ENCODE measurements at places on chromosomes 16 and 17.

DNA sequence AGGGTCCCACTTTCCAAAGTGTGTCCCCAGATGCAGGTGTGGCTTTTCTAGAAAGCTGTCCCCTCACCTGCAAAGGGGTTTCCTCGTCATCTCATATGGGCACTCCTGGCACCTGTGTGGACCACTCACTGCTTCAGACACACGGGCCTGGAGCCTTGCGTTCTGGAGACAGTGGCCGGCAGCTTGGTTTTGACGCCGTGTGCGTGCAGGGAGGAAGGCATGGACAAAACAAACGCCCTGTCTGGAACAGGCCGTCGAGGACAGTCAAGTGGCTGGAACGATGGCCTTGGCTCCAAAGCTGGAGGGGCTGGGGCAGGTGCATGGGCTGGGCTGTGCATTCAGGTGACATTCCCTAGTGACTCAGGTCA is 13.0 kb upstream of the C16orf95 start:
- no peak for DNase-seq

- DNase-seq = no peak
These were observed 29.0 kb downstream of the SRL start for GRCh38 chr16:4212934-4213296.

GRCh38 chr17:31422443-31422842 is 31.0 kb downstream of the RAB11FIP4 start:
- no peak for DNase-seq

- DNase-seq = no peak
These were observed 16.6 kb upstream of the ERN1 start for GRCh38 chr17:64146418-64147109.

DNA sequence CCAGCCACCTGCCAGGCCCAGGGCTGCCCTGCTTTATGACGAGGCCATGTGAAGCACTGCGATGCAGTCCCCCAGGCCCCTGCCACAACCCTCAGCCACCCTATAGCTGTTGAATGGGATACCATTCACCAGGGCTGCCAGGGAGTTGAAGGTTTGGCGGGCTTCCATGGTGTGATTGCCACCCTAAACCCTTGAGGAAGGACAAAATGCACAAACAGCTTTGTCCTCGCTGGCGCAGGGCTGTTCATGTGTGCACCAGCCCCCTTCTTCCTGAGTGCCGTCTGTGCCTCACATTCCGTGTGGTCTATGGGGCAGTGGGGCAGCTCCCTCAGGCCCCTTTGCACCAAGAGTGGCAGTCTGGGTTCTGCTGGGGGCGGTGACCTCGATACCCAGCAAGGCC is 25.3 kb downstream of the NARF start:
- no peak for DNase-seq

DNA sequence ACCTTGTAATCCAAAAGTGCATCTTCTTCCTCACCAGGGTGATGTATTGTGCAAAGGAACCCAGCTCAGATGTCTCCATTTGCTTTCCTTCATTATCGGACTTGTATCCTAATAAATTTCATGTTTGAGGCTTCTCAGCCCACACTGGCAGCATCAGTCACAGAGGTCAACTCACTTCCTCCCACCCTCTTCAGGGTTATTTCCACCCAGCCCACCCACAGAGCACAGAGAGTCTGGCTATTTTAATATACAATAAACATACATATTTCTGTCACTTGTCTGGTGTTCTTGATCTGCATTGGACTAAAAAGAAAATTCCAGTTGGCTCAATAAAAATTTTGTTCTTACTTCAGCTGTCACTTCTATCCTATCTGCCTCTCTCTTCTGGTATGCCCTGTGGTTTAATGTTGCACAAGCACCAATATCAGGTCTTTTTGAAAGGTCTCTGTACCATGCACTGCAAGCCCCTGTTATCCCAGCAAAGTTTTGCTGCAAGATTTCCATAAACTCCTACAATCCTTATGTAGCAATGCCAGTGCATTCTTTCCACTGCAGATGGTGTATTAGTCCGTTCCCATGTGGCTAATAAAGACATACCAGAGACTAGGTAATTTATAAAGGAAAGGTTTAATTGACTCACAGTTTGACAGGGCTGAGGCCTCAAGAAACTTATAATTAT is 201.8 kb downstream of the CDH11 start:
- DNase-seq = no peak

DNA sequence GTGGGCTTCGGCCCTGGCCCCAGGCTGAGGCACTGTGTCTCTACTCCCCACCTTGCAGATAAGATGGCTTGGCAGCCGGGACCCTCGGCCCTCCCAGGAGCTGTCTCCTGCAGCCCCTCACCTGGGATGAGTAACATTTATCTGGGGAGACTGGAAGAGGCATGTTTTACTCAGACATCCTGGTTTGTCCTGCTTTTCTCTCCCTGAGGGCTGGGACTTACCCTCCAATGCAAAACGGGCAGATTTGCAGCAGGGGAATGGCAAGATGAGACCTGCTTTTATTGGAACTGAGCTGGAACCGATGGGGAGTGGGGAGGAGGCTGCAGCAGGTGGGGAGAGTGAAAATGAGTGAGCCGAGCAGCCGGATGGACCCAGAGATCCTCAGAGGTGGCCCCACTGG is 27.3 kb upstream of the UBE2G1 start:
- DNase-seq = no peak

DNA sequence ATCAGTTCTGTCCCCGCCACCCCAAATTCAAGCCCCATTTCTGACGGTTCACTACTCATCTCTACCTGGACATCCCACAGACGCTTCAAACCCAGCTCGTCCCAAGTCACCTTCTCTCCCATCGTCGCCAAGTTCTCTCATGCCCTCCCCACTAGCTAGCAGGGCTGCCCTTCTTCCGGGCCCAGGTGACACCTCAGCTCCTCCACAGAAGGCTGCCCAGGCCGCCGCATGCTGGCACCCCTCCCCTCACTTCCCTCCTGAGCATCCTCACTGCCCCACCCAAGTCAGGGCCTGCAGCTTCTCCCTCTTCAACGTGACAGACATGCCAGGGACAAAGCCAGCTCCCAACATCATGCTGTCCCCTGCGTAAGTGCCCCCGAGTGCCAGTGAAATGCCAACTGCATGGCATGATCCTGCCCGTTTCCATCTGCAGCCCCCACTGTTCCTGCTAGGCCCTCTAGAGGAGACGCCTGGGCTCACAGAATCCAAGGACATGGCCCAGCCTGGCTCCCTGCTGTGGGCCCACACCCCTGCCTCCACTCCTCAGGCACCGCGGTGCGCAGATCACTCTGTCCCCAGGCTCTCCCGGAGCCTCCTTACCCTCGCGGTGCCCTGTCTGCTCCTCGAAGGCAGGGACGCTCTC is 5.9 kb downstream of the CYB561 start:
- DNase-seq = no peak

- DNase-seq = no peak
These were observed 58.5 kb downstream of the NUP93 start for GRCh38 chr16:56788435-56788834.

DNA sequence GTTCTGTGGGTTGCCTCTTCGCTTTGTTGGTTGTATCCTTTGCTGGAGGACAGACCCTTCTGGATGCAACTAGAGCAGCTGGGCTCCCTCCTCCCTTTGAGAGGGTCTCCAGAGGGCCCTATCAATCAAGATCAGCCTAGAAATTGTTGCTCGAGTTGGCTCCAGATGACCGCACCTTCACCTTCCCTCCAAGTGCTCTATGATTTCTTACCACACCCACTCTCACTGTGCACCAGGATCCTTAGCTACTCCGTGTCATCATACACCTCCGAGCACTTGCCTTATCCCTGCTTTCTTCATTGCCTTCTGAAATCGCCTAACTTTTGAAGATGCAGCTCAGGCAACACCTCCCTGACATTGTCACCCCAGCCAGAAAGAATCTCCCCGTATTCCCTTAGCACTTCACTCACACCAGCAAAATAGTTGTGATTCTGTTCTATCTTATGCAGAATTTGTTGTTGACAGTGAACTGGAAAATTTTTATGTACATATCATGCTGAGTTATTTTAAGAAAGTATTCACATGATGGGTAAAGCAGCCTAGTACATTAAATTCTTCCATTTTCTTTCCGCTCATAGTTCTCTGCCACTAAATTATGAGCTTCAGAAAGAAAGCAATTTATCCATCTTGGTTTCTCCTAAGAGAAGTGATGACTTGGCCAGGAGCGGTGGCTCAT is 52.9 kb downstream of the ABAT start:
- DNase-seq = no peak

DNA sequence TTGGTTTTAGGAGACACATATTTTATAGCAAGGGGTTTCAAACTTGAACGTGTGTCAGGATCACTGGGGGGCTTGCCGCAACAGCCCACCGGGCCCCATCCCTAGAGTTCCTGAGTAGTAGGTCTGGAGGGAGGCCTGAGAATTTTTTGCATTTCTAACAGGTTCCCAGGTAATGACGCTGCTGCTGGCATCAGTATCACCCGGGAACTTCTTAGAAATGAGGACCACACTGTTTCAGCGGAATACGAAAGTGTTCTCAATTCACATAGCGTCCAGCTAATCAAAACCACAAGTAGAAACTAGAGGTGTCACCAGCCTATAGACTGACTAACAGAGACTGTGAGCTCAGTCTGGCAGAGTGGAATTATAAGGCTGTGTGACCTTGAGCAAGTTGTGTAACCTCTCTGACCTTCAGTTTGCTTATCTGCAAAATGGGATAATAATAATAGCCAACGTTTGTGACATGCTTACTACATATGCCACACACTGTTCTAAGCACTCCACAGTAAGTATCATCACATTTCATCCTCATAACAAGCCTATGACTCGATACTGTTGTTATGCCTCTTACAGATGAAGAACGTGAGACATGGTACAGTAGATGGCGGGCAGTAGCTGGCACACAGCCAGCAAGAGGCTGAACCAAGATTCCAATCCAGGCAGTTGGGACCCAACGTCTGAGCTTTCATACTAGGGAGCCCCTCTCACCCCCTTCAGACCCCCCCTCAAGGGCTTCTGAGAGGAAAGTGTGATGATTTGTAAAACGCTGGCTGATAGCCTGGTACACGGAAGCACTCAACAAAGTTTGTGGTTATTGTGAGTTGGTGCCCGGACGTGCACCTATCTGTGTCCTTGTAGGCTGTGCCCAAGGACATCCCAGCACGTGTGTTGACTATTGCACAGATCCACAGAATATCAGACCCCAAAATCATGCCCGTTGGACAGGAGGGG is 4.6 kb upstream of the ICAM2 start:
- DNase-seq = no peak

- DNase-seq = no peak
These were observed 33.9 kb downstream of the PECAM1 start for GRCh38 chr17:64356776-64357175.

DNA sequence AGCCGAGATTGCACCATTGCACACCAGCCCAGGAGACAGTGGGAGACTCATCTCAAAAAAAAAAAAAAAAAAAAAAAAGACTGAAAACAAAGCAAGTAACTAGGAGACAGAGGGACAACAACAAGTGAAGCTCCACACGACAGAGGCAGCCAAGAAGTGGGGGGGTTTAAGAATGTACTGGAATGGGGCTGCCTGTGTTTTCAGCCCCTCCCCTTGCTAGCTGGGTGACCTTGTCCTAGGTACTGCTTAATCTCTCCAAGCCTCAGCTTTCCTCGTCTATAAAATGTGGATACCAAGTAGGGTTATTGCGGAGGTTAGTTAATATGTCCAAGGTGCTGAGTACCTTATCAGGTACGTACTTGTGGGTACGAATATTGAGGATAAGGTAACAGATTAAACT is 163.8 kb upstream of the CACNG5 start:
- DNase-seq = no peak

GRCh38 chr16:57268804-57269800 is 15.4 kb downstream of the PLLP start:
- no peak for DNase-seq

- DNase-seq = no peak
These were observed 1.4 kb downstream of the AOC3 start for GRCh38 chr17:42852351-42852750.

GRCh38 chr17:79011451-79012147 is 2.0 kb upstream of the CANT1 start:
- DNase-seq = no peak

GRCh38 chr17:81891303-81891552 is 158 bp downstream of the ALYREF start:
- no peak for DNase-seq

GRCh38 chr16:24499193-24499814 is 40.1 kb upstream of the RBBP6 start:
- no peak for DNase-seq

DNA sequence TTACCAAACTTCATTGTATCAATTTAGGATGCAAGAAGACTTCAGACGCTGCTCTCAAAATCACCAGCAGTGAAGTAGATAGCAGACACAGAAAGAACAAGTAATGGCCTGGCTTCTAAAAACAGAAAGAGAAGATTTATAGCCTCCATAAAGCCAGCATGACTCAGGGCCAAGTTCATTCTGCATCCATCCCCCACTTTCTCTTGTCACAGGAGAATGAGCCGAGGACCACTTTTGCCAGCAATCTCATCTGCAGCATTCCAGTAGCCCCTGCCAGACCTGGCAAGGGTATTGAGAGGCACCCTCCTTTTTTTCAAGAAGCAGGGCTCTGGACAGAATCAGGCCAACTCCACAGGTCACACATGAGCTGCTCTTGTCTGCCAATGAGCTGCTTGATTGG is 355.4 kb upstream of the SOX9 start:
- no peak for DNase-seq

DNA sequence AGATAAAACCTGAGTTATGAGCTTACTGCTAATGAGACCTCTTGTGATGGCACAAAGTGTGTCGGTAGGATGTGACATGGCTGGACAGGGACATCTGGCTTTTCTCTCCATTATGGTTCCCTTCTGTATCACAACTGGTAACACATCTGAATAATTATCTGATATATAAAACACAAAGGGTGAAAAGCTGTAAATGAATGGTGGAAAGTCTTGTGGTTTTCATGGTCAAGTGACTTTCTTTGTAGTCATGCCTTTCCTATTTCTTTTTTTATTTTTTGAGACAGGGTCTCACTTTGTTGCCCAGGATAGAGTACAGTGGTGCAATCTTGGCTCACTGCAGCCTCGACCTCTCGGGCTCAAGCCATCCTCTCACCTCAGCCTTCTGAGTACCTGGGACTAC is 35.3 kb upstream of the ZFHX3 start:
- no peak for DNase-seq

GRCh38 chr17:1455291-1455796 is 688 bp downstream of the CRK start:
- DNase-seq = no peak

GRCh38 chr16:74439685-74440084 is 18.4 kb upstream of the CLEC18B start:
- no peak for DNase-seq

- no peak for DNase-seq
These were observed 23.9 kb downstream of the SGSM2 start for GRCh38 chr17:2361010-2361760.

GRCh38 chr17:72987166-72987565 is 105.3 kb downstream of the SLC39A11 start:
- DNase-seq = no peak

All from GM12878 (cell line).